Cardiac muscle cell (in vitro differentiated cells and primary cell): ENCODE measurements at places on chromosomes 6 and 20.

DNA sequence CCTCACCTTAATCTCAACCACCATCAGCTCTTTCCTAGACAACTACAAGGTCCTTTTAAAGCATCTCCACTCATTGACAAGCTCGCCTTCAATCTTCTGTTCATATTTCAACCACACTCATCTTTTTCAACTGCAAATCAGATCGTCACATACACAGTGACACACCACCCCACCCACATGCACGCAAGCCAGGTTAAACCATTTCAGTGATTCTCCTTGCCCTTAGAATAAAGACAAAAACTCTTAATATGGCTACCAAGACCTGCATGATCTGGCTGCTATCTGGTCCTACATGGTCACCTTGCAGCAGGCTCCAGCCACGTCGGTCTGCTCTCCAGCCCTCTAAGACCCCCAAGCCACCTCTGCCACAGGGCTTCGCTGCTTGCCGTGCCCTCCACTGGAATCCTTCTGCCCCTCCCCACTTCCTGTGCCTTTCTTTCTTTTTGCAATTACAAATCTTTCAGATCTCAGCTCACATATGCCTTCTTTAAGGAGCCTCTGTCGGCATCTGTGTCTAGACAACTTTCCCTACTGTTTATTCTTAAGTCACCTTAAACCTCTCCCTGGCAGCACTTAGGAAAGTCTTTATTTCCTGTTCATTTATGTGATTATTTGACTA, 507.3 kb upstream of the ARID1B start:
- no peak for DNase-seq

GRCh38 chr6:11279284-11279689, 46.8 kb upstream of the NEDD9 start:
- DNase-seq = no peak

GRCh38 chr20:15619341-15619740, 953.9 kb downstream of the KIF16B start:
- no peak for DNase-seq

GRCh38 chr20:42894483-42894882, 295.2 kb downstream of the PTPRT start:
- peak; percentile 14 for DNase-seq

GRCh38 chr6:149834513-149835481, 29.4 kb downstream of the LRP11 start:
- peak; percentile 62 for DNase-seq

DNA sequence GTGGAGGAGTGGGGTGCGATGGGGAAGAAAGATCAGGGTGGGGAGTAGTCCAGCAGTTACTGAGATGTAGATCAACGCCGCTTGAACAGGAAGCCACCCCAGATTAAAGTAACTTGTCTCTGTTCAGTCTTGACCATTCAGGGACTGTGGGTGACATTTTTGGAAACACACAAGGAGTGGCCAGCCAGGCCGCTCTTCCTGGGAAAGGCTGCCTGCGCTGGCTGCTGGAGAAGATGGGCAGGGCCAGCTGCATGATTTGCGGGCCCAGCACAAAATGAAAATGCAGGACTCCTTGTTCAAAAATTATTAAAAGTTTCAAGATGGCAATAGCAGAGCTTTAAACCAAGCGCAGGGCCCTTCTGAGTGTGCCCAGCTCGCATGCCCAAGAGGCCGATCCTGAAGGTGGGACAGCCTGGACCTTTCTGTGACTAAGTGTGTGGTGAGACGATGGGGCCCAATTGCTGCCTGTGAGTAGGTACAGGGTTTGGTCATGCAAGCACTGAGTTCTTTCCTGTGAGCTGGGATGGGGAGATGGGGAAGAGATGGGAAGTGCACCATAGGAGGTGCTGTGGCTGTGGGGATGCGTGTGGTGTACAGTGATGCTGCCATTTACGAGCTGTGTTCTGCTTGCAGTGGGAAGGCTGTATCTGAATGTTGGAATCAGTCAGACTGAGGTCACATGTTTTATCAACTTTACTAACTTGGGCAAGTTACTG, 51.3 kb downstream of the DAAM2 start:
- peak; percentile 22 for DNase-seq

DNA sequence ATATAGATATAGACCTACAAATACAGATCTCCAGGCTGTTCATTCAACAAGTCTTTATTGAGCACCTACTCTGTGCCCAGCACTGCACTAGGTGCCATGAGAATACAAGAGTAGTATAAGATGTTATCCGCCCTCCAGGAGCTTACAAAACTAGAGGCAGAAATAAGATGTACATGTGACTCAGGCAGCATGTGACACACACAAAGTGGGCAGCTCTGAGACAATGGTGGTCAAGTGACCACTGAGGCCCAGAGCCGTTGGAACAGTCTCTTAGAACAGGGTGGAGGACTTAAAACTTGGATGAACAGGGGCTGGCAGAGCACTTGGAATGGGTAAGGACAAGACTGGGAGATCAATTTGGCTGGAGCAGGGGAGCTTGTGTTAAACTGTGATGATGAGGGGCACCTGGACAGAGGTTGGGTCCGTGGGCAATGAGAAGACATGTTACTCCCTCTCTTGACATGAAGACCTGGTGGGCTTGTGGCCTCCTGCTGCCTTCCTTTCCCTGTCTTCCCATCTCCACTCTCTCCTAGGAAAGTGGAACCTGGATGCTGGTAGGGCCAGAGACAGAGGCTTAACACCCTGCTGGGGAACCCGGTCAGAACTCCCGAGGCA, 21.2 kb downstream of the TRIM15 start:
- DNase-seq = no peak

DNA sequence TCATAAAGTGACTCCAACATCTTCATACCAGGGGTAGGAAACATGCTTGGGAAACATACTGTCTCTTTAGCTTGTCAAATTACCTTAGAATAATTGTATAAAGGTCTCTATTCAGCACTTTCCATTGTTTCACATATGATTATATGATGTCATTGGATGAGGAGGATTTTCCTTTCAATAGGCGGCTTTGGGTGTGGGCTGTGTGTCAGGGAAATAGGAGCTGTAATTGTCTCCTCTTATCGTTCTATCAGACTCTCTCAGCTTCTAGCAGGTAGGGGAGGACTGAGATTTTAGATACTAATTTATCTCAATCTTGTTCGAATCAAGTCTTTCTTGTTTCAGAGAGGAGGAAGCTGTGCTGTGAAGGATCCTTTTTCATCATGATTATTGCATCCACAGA, 179.4 kb upstream of the OLIG3 start:
- no peak for DNase-seq

GRCh38 chr20:15760001-15760621, 813.1 kb downstream of the KIF16B start:
- DNase-seq = peak; percentile 8

DNA sequence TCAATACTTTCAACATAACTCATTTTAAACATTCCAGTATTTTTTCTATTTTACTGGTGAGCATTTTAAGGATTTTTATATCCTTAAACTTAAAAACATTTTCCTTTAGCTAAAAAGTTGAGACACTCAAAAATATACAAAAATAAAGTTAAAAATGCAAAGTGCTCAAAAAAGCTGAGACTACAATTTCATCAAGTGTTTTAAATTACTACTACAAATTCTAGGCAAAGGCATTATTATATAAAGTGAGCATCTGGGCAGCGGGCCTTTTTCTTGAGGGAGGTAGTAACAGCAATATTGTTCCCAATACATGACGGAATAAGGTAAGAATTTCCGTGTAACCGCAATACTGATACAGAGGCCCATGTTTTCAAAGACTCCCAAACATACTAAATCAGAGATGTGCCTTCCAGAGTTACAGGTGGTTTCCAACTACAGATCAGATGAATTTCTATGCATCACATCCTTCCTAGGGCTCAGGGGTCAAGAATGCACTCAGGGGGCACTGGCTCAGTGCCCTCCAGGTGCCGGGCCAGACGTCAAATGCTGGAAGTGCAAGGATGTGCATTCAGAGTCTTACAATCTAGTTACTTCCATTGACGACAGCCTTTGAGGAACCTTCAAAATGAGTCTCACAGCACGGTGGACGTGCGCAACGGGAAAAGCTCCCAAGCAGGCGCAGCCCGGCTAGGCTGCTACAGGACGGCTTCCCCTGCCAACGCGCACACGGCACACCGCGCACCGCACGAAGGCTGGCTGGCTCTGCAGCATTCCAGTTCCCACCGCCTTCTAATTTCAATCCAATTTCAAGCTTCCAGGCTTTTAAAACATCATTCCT, 1.7 kb downstream of the PHF10 start:
- DNase-seq = peak; percentile 56

GRCh38 chr6:56649053-56649769, 6.5 kb upstream of the DST start:
- peak; percentile 38 for DNase-seq

GRCh38 chr20:13262671-13263360, 41.7 kb downstream of the ISM1 start:
- no peak for DNase-seq

- peak; percentile 78 for DNase-seq
Observed at GRCh38 chr6:141988954-141989705, 143.6 kb upstream of the GJE1 start.

DNA sequence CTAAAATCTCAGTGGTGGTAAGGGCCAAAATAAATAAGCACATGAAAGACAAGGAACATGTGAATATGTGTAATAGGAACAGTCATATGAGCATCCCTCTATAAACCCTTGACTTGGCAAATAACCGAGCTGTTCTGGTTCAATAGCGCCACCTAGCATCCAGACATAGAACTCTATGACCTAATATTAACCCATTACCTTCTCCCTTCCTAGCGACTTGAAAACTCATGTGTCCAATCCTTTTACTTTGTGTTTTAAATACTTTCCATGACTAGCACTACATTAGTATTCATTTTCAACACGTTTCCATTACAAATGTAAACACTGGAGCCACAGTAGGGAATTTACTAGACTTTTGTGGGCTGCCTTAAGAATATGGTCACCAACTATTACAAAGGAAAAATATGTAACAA, 279.7 kb downstream of the UST start:
- DNase-seq = peak; percentile 82

- DNase-seq = no peak
Observed at GRCh38 chr6:27556406-27556805, 83.5 kb upstream of the ZNF184 start.

DNA sequence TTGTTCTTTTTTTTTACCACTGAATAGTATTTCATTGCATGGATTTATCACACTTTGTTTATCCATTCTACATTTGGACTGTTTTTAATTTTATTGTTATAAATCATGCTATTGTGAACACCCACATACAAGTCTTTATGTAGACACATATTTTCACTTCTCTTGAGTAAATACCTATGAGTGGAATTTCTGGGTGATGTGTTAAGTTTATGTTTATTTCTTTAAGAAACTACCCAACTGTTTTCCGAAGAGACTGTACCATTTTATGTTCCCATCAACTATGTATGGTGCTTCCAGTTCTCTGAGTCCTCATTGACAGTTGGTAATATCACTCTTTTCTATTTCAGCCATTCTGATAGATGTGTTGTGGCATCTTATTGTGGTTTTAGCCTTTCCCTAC, 54.0 kb downstream of the RIN2 start:
- no peak for DNase-seq

DNA sequence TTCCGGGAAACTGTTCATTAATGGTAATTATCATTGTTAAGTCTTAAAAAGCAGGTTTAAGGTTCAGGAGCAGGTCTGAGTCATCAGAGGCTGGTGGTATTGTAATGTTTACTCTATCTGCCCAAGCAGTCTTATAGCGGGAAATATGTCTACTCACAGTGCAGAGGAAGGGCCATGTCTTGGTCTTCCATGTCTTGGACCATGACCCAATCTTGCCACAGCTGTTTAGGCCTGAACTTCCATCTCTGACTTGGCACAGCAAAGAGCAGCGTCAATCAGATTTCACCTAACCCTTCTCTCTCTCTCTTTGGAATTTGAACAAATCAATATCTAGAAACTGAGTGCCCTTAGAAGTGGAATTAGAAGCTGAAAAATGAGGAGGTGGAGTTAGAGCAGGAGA, 25.8 kb downstream of the SLC2A12 start:
- DNase-seq = no peak

DNA sequence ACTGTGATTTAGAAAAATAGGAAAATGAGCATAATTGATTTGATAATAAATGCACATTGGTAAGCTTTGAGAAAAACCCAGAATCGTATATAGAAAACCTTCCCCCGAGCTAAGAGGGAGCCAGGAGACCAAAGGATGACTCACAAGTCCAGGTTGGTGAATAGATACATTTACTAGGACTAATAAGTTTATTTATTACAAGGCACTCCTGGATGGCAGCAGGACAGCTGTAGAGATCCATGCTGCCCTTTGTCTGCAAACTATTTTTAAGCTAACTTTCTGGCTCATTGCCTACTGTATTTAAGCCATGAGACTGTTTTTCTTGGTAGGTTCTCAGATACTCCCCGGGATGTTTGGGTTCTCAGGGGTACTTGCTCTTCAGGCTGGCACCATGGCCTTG, 13.4 kb downstream of the CASP8AP2 start:
- DNase-seq = no peak

DNA sequence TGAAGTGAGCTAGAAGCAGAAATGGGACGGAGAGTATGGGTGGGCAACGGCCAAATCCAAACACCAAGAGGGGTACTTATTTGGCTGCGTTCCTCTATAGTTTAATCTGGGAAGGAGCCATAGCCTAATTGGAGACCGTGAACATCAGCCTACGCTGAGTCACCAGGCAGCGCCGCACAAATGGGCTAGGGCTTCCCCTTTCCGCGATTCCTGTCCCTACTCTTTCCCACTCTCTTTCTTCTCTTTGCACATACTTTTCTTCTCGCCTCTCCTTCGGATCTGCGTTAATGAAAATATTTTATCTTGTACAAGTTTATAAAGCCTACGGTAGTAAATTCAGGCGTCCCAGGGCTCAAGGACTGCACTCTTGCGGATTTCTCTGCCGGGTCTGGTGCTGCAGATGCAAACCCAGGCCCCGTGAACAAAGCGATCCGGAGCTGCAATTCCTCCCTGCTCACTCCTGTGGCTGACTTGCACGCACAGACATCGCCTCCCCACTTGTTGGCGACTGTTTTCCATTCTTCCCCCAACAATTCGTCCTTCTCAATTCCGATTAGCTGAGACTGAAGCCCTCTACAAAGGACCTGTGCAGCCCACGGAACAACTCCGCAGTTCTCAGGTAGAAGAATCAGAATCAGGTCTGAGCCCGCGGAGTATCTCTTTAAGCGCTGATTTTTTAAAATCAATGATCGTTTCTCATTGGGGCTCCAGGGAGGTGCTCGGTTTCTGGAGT, 4.2 kb upstream of the TBX18 start:
- DNase-seq = peak; percentile 78

DNA sequence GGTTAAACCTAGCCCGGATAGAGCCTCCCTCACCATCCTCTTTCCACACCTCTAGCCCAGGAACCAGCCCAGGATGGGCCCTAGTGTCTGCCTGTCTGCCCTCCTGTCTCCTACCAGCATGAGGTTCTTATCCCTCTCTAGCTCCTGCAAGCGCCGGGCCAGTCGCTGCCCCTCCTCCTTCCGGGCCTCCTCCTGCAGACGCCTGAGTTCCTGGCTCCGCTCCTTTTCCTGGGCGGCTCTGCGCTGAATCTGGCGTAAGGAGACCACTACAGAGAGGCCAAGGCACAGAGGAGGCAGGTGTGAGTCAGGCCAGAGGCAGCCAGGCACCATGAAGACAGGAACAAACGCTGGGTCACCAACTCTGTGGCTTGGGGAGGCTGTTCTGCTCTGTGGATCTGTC, 4.3 kb upstream of the PSORS1C2 start:
- DNase-seq = peak; percentile 38

GRCh38 chr6:134002821-134003220, 49.6 kb downstream of the SLC2A12 start:
- DNase-seq = no peak
